ENCODE measurements at places on chromosomes 5 and 9.

GRCh38 chr5:79806741-79807140 is 117.1 kb downstream of the CMYA5 start:
- DNase-seq = no peak

DNA sequence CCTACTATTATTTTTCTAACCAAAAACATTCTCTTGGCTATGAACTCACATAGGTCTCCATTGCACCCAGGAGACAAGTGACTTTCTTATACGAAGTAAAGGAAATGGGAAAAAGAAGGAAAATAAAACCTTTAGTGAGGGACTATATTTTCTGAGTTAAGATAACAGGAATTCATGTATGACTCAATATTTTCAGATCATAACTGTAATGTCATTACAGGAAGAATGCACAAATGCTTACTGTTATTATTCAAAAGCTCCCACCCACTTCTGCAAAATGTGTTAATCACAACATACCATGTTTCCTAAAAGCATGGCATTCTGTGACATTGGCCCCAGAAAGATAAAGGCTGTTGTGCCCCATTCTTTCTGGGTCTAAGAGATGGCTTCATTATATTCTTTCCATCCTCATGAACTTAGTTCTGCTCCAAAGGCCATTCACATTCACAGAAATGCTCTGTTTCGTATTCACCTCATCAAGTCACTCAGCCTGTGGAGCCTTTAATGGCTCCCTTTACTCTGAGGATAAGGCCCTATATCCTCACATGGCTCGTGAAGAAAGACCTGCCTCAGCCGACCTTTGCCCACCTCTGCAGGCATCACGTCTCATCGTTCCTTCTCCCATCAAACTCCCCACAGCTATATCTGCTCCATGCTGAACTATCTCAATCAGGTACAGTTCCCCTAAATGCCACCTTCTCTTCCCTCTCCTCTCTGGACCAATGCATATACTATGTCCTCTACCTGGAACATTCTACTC is 77.0 kb downstream of the ABCA1 start:
- DNase-seq = no peak

DNA sequence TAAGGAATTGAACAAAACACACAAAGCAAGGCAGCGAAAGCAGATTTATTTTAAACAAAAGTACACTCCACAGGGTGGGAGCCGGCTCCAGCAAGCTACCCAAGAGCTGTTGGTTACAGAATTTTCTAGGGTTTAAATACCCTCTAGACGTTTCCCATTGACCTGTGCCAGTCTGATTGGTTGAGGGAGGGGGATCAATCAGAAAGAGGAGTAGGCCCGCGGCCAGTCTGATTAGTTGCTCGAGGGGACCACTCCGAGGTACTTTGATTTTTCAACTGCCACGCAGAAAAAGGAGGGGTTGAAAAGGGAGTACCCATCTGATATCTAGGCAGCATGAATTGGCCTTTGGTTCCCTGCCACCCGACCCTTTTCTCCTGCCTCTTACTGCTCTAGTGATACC is 998 bp downstream of the SRP19 start:
- no peak for DNase-seq

- no peak for DNase-seq
Observed at GRCh38 chr5:66609615-66610014, 13.4 kb downstream of the MAST4 start.

DNA sequence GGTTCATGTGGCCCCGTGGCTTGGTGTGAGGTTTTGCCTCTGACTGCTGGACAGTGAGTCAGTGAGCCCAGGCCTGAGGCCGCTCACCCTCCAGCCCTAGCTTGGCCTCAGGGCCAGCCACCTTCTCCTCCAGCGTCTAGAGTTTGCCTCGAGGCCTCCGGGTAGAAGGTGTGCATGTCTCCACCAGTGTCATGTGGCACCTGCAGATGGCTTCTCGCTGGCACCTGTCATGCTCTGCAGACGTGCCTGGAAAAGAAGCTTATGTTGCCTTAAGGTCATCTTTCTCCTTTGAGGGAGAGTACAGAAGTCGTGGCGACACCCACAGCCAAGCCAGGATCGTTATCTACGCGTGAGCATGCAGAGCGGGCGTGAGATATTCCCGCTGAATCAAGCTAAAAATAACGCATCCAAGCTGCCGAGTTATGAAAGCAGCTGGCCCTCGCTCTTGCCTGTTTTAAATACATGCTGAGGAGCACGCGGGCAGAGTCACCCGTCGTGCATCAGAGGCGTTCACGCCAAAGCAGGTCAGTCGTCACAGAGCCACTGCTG is 79.7 kb upstream of the FCN2 start:
- no peak for DNase-seq

DNA sequence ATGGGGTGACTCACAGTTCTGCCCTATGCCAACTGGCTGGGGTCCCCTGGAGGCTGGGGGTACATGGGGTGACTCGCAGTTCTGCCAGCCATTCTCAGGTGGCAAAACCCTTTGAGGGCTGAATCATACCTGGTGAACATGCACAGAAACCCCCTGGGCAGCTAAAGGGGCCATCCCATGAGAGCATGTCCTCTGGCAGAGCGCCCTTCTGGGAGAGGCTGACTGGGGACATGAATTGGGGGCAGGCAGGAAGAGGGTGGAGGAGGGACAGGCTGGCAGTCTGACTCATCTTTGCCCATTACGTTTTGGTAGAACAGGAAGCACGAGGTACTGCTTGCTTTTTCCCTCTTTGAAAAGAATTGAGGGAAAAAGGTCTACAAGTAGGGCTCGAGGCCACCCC is 16.7 kb downstream of the TRAF1 start:
- DNase-seq = no peak

DNA sequence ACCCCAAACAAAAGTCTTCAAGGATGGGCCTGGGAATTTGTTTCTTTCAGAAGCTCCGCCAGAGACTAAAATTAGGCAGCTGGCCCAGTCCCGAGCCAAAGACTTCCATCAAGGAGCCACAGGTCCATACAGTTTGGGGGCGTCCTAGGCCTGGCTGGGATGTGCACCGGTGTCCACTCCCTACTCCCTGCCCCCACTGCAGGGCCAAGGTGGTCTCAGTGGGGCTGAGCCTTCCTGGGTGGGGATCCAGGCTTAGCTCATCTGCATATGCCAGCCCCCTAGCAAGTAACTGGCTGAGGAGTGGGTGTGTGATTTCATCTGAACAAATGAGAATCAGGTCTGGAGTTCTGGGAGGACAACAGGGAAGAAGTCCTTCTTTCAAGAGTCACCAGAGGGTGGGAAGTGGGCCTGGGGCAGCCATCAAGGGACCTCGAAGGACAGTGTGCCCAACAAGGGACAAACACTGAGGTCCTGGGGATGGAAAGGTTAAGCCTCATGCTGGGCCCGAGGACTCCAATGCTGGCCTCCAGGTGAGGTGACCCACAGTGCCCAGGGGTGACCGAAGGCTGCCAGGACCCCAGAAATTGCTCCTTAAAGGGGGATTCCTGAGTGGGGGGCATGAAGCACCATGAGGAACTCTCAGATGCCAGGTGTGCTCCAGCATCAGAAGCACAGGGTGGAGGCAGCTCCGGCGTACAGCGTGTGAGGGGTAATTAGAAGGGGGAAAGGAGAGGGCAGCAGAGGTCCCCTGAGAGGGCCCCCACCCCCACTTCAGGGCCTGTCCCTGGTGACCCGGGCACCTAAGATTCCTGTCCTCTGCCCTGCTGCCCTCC is 91.3 kb downstream of the ZNF354C start:
- DNase-seq = no peak

DNA sequence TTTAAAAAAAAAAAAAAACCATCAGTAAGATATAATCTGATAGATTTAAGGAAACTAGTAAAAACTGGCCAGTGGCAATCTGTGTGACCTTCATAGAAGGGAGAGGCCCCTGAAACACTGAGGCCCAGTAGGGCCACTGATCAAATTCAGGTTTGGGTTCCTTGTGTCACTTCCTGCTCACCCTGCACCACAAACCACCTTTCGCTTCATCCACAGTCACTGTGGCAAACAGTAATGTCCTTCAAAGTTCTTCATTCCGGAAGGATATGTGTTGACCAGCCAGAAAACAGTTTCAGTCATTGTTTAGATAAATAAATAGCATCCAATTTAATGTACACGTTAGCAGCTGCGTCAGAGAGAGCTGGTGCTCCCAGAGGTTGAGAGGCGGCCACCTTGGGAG is 222.1 kb downstream of the CFAP90 start:
- DNase-seq = no peak

- no peak for DNase-seq
Observed at GRCh38 chr9:115133649-115134048, 15.7 kb upstream of the TNC start.

DNA sequence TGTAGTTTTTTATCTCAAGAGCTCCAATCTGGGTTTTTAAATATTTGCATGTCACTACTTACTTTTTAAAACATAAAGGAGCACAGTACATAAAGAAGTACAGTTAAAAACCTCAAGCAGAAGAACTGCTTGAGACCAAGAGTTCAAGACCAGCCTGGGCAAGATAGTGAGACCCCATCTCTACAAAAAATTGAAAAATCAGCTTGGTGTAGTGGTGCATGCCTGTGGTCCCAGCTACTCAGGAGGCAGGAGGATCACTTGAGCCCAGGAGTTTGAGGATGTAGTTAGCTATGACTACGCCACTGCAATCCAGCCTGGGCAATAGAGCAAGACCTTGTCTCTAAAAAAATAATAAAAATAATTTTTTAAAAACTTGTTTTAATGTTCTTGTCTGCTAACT is 972.7 kb upstream of the DMAC1 start:
- no peak for DNase-seq

DNA sequence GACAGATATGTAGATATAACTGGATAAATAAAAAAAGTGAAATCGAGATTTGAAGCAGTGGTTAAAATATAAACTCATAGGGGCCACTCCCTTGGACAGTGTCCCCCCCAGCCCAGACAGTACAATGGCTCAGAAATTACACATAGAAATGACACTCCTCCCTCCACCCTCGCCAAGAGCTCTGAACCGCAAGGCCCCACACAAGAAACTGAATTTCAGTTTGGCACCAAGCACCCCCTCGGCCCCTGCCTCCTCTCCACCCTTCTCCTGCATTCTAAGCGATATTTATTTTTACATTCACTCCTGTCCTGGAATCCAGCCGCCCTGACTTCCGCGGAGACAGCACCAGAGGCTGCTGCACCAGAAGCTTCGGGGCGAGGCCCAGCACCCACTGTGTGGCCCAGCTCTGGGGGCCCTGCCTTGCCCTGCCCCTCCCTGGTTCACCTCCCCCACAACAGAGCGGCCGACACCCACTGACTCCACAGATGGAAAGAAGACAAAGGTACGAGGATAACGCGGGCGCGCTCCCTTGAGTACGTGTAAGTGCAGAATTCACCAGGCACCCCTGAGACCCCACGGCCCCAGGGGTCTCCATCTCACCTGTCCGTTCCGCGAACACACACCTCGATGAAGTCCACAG is 11.0 kb downstream of the STC2 start:
- no peak for DNase-seq

GRCh38 chr9:89042984-89043383 is 51.7 kb downstream of the S1PR3 start:
- no peak for DNase-seq

DNA sequence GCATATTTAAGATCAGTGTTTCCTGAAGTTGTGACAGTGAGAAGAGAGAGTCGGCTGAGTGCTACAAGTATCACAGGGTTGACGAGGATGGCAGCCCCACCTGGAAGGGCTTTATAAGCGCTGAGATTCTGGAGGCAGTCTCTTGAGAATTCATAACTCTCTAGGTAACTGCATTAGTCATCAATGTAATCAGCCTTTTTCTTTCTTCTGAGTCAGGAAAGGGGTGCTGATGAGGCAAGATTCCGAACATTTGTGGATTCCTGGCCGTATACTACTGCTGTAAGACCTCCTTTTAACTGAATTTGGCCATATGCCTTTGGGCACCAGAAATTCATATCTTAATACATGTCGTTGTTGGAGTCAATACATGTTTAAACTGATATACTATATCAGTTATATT is 6.6 kb upstream of the RNF20 start:
- no peak for DNase-seq

DNA sequence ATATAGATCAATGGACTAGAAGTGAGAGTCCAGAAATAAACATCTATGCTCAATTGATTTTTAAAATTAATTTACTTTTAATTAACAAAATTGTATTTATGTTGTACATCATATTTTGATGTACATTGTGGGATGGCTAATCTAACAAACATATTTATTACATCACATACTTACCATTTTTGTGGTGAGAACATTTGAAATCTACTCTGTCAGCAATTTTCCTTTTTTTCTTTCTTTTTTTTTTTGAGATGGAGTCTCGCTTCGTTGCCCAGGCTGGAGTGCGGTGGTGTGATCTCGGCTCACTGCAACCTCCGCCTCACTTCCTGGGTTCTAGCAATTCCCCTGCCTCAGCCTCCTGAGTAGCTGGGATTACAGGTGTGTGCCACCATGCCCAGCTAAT is 32.4 kb upstream of the SHB start:
- DNase-seq = no peak

- no peak for DNase-seq
Observed at GRCh38 chr5:153562189-153562588, 71.7 kb downstream of the GRIA1 start.

- DNase-seq = no peak
Observed at GRCh38 chr9:567128-567746, 274.3 kb upstream of the DMRT1 start.

DNA sequence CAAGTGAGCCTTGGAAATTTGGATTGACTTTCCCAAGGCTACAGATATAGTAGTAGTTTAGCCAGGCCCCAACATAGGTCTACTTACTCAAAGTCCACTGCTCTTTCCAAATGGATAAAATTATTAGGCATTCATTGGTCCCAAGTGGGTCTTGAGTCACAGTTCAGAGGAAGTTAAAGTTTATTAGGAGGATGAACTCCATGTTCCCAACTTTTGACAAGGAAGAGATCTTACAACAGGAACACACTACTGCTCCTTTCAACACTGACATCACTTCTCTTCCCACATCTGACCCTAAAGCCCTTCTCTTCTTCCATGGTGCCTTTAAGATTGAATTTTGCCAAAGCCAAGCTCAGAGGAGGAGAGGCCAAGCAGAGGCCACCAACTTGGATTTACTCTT is 234.5 kb upstream of the TRIM32 start:
- no peak for DNase-seq

DNA sequence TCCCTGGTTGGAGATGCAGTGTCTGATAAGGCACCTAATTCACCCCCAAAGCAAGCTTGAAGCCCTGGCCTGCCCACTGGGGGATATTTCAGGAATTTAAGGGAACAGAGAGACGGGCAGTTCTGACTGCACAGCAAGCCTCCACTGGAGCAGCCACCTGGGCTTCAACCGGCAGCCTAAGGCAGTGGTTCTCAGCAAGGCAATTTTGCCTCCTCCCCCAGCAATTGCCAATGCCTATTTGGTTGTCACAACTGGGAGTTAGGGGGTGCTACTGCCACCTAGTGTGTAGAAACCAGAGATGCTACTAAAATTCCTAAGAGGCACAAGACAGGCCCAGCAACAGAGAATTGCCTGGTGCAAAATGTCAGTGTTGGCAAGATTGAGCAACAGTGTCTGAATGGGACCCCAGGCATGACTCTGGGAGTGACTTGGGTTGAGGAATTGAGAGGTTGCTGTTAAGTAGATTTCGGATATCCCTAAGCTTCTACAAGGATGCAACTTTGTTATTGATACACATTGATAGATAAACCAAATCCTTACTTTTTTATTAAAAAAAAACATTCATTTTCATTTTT is 58.7 kb upstream of the CTSL start:
- no peak for DNase-seq

All from activated gamma-delta T cell (primary cell).